ENCODE measurements at places on chromosomes 6 and 20.

DNA sequence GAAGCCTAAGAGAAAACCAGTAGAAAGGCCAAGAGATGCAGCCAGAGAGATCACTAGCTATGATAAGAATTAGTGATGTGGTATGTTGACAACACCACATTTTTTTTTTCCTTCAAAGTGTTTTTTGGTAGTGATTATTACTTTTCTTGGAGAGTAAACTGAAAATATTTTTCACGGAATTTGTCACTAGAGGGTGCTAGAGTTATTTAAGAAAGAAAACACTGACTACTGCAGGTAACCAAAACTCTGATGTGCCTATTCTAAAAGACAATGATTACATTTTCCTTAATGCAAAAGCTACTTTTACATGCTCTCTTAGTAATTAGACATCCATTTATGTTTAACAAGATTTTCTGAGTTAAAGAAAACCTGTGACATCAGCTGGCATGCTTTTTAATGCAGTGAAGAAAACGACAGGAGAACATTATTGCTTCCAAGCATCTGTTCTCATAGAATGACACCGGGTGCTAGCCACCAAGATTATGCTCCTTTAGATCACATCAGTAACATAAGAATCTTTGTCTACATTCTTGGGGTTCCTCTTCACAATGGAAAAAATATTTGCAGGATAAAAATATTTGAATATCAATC, 28.8 kb downstream of the RWDD2A start:
- peak; percentile 42 for DNase-seq

DNA sequence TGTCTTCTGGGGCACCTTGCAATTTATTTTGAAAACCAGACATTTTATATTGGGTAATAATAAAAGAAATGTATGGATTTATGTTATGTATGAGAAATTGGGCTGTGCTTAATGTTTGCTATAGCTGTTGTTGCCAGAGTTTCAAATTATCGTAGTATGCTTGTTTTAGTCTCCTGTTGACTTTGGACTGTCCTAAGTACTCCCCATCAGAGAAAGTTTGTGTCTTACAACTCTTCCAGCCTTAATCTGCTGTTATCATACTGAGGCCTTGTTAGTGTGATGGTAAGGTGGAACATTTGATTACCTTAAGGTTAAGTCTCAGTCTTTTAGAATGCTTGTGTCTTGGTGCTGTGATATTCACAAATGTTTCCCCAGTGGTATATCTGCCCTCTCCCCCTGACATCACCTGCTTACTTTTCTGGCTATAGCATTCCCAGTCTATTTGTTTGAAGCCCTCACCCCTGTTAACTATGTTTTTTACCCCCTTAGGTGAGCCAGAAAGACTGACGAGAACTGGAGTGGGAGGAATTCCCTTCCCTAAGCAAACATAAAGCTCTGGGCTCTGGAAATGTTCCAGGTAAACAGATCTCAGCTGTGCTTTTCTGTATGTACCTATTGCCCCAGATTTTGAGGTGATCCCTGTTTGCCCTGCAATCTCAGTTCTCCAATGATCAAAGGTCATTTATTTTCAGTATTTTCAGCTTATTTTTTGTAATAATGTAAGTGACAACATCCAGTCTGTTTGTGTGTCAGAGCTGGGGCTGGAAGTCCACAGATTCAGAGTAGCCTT, 581.1 kb upstream of the CITED2 start:
- DNase-seq = peak; percentile 36

GRCh38 chr6:24481449-24481848, 7.9 kb downstream of the GPLD1 start:
- no peak for DNase-seq

GRCh38 chr6:81515562-81516453, 236.7 kb downstream of the TENT5A start:
- no peak for DNase-seq

Measured in DMS53 (cell line).